ENCODE measurements at places on chromosomes 4 and X. TPM values are rescaled to one million over a fixed set of nuclear protein-coding genes. Genes with fewer than 3 reads are reported as not detected.

The UGT2B15 gene
- not detected for total RNA-seq

DNA sequence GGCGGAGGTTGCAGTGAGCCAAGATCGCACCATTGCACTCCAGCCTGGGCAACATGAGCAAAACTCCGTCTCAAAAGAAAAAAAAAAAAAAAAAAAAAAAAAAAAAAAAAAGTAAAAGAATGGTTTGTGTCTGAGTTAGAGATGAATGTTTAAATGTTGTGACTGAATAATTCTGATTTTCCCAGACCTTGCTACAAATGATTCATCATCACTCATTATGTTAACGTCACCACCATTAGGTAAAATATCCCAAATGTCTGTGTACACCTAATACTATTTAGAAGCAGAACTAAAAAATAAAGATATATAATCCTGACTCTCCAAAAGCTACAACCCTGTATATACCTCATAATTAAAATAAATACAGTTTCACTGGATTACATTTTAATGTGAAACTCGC lies 70.8 kb downstream of the HHIP start:
- DNase-seq = no peak

The MAGEB1 gene
- total RNA-seq = not detected

GRCh38 chr4:23730998-23731397 lies 158.8 kb downstream of the PPARGC1A start:
- no peak for DNase-seq

DNA sequence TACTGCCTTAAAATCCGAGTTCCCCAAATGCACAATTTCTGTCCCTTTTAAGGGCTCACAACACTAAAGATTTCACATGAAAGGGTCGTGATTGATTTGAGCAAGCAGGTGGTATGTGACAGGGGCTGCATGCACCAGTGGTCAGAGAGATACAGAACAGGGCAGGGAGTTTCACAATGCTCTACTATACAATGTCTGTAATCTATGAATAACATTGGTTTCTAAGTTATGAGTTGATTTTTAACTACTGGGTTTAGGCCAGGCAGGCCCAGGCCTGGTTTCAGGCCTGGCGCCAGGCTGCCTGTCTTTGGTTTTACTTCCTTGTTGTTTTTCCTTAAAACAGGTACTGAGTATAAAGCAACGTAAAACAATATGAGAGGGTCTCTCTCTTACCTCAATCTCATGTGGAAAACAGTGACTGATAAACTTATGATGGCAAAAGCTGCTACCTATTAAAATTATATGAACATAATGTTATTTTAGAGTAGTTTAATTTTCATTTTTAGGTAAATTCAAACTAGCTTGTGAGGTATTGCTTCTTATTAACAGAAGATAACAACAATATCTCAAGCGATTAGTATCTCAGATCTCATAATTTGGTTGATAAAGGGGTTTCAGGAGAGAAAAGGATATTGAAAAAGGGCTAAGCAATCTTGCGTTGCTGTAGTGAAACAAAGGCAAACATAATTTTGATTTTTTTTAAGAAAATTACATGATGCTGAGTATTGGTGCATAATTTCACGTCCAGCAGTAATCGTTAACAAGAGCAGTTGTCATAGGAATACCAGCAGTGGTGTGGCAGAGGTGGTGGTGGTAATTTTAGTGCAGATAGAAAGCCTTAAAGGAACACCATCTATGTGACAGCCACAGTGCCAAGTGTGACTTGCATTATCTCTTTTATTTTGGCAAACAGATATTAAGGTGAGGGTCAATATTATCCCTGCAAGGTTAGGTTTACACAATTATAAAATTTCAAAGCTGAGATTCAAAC lies 944.4 kb upstream of the GRID2 start:
- no peak for DNase-seq

- DNase-seq = no peak
Observed at GRCh38 chrX:42127563-42127962, 204.2 kb upstream of the CASK start.

Measured in SJSA1 (cell line).